ENCODE measurements at places on chromosomes 6 and 20.

GRCh38 chr6:157335829-157336228 is 12.5 kb upstream of the TMEM242 start:
- DNase-seq: no peak

DNA sequence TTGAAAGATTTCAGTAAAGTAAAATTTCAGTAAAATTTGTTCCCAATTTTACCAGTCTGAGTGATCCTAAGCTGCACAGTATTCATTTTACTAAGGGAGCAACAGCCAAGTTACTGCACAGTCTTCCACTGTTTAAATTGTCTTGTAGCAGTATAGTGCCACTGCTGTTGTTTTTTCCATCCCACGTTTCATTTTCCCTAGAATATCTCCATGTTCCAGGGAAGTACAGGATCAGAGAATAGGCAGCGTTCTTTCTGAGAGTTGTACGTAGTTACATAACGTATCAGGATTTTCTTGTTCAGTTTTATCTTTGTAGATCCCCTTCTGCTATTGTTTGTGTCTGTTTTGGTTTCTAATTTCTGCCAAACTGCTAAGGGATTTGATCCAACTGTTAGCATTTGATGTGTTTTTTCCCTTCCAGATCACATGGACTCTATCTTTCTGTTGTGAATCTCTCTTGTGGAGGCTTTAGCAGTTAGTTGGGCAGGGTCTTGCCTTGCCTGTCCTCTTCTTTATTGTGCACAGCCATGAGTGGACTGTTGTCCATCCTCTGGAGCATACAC is 38.4 kb downstream of the BCKDHB start:
- DNase-seq: no peak

DNA sequence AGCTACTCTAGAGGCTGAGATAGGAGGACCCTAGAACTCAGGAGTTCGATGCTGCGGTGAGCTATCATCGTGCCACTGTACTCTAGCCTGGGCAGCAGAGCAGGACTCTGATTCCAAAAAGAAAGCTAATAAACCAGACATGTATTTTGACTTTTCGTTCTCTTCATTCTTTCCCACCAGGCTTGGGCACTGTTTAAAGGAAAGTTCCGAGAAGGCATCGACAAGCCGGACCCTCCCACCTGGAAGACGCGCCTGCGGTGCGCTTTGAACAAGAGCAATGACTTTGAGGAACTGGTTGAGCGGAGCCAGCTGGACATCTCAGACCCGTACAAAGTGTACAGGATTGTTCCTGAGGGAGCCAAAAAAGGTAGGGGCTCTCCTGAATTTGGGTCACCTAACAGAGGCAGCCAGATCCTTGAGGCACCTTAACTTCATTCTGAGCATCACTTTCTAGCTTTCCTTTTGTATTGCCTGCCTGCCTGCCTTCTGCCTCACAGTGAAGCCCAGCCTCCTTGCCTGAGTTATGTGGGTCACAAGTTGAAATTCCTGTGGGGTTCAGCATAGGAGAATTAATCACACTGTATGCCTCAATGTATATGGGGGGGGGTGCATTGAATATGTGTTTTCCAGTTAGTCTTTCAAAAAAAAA is 3.2 kb downstream of the IRF4 start:
- no peak for DNase-seq

GRCh38 chr6:149484733-149485700 is at the start of gene ZC3H12D:
Gene ZC3H12D (minus strand): TSS chr6:149485014. CDS start chr6:149474543, 10,471 bp downstream.
- peak; percentile 85 for DNase-seq

- no peak for DNase-seq
Measured at GRCh38 chr6:154592199-154592860, 81.8 kb upstream of the CNKSR3 start.

DNA sequence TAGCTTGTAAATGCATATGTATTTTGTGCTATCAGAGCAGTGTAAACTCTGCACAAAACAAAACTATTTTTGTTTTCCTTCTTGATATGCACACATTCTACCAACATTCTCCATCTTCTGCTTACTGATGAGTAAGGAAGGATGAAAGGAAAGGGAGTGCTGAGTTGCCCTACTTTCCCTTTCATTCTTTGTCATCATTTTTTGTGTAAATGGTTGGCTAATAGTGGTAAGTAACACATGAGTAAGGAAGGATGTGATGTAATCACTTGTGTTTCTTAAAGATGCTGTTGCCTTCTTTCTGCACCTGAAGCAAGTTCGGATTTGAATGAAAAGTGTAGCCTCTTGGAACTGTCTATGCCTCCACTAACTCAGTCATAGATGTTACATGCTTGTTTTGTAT is 4.6 kb upstream of the REV3L start:
- DNase-seq: no peak

GRCh38 chr6:125728739-125729138 is 20.7 kb upstream of the HEY2 start:
- no peak for DNase-seq

GRCh38 chr6:84066536-84066935 is 33.0 kb downstream of the MRAP2 start:
- DNase-seq: no peak

GRCh38 chr20:14664101-14664500 is 326.7 kb upstream of the FLRT3 start:
- no peak for DNase-seq

Measured in DND-41 (cell line).